A549 (cell line): ENCODE measurements at places on chromosomes 2 and 18. TPM values are rescaled to one million over a fixed set of nuclear protein-coding genes. Genes with fewer than 3 reads are reported as not detected.

The SH3RF3 gene
- 0.21 to 0.26 TPM (median 0.21 TPM) in 3 replicates for polyA plus RNA-seq

The GAREM2 gene
- 4.5 to 5.9 TPM (median 5.6 TPM) in 3 replicates for polyA plus RNA-seq

The CCDC141 gene
- polyA plus RNA-seq, result not detected in 3 replicates

The WDR54 gene
- 59.4 to 68.5 TPM (median 62.5 TPM) in 3 replicates for polyA plus RNA-seq

The LOXL3 gene
- polyA plus RNA-seq, result 0.27 to 0.53 TPM (median 0.31 TPM) in 3 replicates

The PLGLB1 gene
- 0.59 to 1.0 TPM in 2 of 3 replicates, not detected in the other for polyA plus RNA-seq

The EGR4 gene
- polyA plus RNA-seq, result not detected in 3 replicates

The NEU2 gene
- not detected in 3 replicates for polyA plus RNA-seq

The ABCB11 gene
- polyA plus RNA-seq, result 0.01 to 0.03 TPM in 2 of 3 replicates, not detected in the other

The FZD7 gene
- polyA plus RNA-seq, result 4.9 to 7.1 TPM (median 6.7 TPM) in 3 replicates

The TUBB8B gene
- not detected in 3 replicates for polyA plus RNA-seq

The C1QL2 gene
- not detected in 3 replicates for polyA plus RNA-seq

The LRRTM1 gene
- polyA plus RNA-seq, result not detected in 3 replicates
